ENCODE measurements at places on chromosomes 11 and 22.

DNA sequence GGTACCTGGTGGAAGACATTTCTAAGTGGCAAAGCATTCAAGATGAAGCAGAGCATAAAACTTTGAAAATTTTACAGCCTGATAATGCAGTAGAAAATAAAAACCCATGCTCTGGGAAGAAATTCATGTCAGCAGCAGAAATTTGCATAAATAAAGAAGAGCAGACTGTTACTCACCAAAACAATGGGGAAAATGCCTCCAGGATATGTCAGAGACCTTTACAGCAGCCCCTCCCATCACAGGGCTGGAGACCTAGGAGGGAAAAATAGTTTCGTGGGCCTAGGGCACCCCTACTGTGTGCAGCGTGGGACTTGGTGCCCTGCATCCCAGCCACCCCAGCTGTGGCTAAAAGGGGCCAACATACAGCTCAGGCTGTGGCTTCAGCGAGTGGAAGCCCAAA is 5.4 kb upstream of the DKK3 start:
- no peak for DNase-seq

GRCh38 chr11:133742353-133742752 is 103.0 kb downstream of the SPATA19 start:
- DNase-seq = no peak

GRCh38 chr22:32539631-32540421 is 65.2 kb downstream of the FBXO7 start:
- DNase-seq = no peak

DNA sequence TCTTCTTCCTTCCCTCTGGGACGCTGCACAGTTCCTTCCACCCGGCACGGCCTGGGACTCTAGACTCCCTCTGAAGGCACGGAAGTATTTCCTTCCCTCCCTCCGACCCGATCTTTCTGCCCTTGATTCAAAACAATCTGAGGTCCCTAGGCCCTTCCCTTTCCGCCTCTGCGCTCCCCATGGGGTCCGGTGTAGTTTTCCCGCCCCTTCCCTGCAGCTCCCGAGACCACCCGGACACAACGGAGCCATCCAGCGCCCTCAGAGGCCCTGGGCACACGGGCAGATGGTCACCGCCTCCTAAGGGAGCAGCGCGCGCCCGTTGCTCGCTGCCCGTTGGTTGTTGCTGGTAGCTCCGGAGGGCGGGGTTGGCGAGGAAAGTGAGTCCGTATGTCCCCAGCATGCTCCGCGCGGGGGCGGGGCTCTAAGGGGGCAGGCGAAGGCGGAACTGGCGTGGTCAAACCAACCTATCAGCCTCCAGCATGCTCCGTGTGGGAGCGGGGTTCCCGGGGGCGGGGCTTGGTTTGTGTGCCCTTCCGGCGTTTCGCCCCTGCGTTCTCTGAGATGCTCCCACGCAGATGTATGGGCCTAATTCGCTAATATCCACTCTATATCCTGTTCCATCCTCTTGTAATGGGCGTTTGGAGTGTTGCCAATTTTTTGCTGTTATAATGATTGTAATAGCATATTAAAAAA is 19.6 kb downstream of the MIF start:
- DNase-seq = peak; percentile 94

DNA sequence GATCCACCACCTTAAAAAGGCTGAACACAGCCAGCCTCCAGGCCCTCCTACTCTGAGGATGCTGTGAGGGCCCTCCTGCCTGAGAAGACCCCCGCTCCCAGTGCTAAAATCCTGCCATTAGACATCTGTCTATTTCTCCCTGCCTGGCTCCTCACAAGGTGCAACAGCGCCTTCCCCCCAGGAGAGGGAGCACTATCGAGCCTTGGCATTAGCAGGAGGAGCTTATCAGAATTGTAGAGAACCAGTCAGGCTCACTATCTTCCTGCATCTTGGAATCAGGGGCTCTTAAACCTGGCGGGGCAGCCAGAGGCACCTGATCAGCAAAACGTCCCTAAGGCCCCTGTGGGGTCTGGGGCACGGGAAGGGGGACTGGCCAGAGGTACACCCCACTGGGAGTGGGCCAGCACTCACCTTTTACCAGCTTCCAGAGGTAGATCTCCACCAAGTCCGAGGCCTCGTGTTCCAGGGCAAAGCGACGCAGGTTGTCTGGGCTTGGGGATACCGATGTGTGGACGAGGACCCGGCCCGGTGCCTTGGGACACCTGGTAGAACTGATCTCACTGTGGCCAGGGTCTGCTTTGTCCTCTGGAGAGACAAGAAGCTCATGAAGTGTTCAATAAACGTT is 28.7 kb downstream of the CHRDL2 start:
- DNase-seq = no peak

GRCh38 chr22:27004434-27004833 is 347.0 kb downstream of the MIAT start:
- DNase-seq = no peak

- no peak for DNase-seq
These were observed 34.4 kb downstream of the PRDM11 start for GRCh38 chr11:45180848-45181192.

- DNase-seq = no peak
These were observed 63.3 kb downstream of the SYT9 start for GRCh38 chr11:7314811-7315604.

DNA sequence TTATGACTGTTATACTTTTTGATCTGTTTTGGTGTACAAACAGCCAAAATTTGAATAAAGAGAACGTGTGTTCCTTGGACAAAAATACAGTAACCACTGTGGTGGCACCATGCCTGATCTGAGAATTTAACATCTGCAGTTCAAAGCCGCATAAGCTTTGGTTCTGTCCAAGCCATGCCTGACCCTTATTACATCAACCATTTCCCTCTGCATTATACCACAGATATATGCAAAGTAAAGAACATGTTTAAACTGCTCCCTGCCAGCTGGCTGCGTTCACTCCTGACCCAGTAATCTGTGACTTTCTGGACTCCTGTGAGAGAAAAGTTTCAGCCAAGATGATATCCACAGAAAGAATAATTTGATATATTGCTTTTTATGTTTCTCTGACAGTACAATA is 890.5 kb upstream of the ANO3 start:
- no peak for DNase-seq

DNA sequence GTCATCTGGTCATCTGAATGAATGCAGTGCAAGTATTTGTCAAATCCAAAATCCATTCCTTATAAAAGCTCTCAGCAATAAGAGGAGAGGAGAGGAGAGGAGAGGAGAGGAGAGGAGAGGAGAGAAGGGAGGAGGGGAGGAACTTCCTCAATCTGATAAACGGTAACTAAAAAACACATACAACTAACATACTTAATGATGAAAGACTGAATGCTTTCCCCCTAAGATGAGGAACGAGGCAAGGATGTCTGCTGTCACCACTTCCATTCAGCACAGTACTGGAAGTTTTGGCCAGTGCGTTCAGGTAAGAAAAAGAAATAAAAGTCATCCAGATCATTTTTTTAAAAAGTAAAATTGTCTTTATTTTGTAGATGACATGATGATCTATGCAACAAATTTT is 80.4 kb downstream of the CD82 start:
- no peak for DNase-seq

DNA sequence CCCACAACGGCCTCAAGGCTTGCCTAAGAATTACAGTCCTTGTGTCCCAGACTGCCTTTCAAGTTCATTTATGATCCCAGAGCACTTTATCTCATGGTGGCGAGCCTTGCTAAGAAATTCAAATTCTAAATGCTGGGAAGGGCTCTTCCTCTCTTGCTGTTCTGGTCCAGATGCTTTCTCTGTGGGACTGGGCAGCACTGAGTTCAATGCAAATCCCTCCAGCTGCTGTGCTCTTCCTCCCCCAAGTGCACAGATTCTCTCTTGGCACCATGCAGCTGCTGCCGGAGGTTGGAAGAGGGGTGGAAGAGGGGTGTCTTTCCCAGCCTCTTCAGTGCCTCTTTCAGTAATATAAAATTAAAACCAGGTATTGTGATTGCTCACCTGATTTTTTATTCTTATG is 828.0 kb downstream of the DLG2 start:
- DNase-seq = no peak

GRCh38 chr11:98099371-98099770 is 921.4 kb upstream of the CNTN5 start:
- DNase-seq = no peak

- DNase-seq = no peak
These were observed 994 bp downstream of the PPP6R3 start for GRCh38 chr11:68461575-68461917.

- DNase-seq = no peak
These were observed 56.8 kb downstream of the CD6 start for GRCh38 chr11:61028135-61028729.

DNA sequence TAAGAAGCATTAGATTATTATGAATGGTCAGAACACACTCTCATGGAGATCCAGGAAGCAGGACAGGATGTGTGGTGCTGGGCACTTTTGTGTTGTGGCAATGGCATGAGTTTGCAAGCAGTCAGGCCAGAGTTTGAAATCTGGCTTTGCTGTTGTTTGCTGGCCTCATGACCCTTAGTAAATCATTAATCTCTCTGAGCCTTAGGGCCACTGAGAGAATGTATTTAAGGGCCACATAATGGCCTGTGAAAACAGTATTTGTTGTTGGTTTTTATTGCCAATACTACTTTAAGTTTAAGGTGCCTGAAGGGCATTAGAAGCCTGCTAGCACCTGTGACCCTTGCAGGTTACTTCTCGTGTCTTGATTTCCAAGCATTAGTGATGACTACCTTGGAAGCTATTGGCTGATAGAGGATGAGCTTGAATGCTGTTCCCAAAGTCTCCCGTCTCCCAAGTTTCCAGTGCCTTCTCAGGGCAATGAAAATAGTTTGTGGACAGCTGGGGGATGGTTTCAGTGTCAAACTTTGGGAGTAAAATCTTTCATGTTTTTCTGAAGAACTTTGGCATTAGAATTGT is 24.6 kb downstream of the STIM1 start:
- no peak for DNase-seq

- no peak for DNase-seq
These were observed 191.6 kb downstream of the IGLL1 start for GRCh38 chr22:23388517-23388890.

DNA sequence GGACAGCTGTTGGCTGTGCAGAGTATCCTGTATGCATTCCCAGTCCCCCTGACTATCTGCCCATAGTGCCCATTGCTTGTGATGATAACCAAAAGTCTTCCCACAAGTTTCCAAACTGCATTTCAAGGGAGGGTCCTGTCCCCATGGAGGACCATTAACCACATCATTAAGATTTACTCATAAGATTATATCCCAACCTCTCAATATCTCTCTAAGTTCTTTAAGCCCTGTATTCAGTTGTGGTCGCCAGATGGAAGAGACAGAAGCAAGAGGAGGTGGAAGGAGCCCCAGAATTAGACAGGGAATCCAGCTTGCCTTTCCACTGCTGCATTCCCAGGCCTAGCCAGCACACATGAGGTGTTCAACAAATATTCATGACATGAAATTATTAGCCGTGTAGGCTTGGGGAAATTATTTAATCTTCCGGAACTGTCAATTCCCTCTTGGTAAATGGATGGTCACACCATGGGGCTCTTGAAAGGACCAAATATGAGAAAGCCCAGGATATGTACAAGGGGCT is 42.6 kb upstream of the TIMP3 start:
- DNase-seq = no peak

DNA sequence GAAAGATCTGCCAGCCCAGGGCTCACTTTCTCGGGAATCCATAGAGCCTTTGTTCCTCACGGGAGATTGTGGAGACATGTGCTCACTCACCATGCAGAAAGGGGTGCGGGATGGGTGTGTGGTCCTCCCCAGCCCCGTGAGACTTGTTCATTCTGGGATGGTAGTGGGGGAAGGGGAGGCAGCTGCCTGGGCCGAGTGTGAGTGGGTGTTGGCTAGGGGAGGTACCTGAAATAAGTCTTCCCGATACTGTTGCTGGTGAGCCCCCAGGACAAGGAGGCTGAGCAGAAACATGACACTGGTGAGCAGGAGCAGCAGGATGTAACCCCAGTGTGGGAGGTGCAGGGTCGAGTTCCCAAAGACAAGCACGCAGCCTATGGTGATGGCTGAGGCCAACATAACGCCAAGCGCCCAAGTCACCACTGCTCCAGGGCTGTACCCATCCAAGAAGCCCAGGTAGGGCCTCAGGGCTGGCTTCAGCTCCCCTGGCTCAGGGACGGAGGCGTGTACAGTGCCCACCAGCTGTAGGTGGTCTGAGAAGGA is 2.8 kb downstream of the SLC7A4 start:
- DNase-seq = no peak

GRCh38 chr22:30005213-30005857 is 74.9 kb upstream of the HORMAD2 start:
- peak; percentile 49 for DNase-seq

DNA sequence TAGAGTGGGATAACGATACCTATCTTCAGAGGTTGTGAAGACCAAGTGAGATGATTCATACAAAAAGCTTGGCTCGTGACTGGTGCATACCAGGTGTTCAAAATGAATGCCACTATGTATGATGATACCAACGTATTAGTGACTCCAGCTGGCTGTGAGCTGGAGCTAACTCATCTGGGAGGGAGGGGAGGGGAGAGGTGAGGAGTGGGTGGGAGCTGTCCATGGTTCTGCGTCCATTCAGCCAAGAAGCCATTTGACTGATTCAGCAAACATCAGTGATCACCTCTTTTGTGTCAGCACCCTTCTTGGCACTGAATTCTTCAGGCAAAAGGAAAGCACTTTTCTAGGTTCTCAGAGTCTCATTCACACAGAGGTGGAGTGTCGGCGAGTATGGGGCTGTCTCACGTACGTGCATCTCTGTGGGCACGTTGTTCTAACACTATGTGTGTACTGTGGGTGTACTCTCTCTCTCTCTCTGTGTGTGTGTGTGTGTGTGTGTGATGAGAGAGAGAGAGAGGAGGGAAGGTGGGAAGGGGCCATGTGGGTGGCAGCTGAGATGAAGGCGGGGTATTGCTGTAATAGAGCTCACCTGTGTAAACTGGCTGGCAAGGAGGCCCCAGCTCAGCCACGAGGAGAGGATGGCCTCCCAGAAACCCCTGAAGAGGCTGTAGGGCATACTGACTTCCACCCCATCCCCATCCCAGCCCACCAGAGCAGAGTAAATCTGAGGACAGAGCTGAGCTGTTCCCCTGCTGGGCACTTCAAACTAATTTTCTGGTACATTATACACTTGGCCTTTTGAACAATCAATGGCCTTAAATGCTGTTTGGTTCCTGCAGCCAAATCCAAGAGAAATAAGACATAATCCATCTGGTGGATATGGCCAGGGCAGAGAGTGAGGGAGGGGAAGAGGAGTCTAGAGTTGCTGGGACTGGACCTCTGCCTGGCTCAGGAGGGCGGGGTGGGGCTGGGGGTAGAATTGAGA is 96.1 kb upstream of the THY1 start:
- DNase-seq = no peak

- DNase-seq = no peak
These were observed 14.0 kb downstream of the RPS6KA4 start for GRCh38 chr11:64372802-64373597.

- DNase-seq = no peak
These were observed 171.7 kb downstream of the INSC start for GRCh38 chr11:15286465-15286864.

- peak; percentile 85 for DNase-seq
These were observed 1.2 kb upstream of the ARHGEF12 start for GRCh38 chr11:120334894-120335462.
